Esophagus mucosa (tissue), 1 donor: ENCODE measurements at places on chromosomes 16 and 17. TPM values are rescaled to one million over a fixed set of nuclear protein-coding genes. Genes with fewer than 3 reads are reported as not detected.

The KRTAP3-2 gene
- total RNA-seq = not detected

The SECTM1 gene
- 6.3 TPM for total RNA-seq

The DLG4 gene
- total RNA-seq = 3.1 TPM

The ZNF469 gene
- 0.24 TPM for total RNA-seq

The GALR2 gene
- 0.44 TPM for total RNA-seq

The CCL16 gene
- total RNA-seq = not detected

The FMNL1 gene
- 2.6 TPM for total RNA-seq

The NPIPB6 gene
- total RNA-seq = 1.00 TPM

The OTOA gene
- 0.04 TPM for total RNA-seq

The RASL10B gene
- 0.32 TPM for total RNA-seq

The LGALS9B gene
- total RNA-seq = 14.3 TPM

The KRTAP4-9 gene
- not detected for total RNA-seq

The CCL2 gene
- total RNA-seq = 2.2 TPM

The IL34 gene
- total RNA-seq = 7.9 TPM

The CISD3 gene
- 28.6 TPM for total RNA-seq

The DNAAF1 gene
- total RNA-seq = 0.16 TPM

The SOX9 gene
- 20.3 TPM for total RNA-seq

The ODAD4 gene
- not detected for total RNA-seq

The SLFN12L gene
- total RNA-seq = 0.40 TPM

The GFER gene
- total RNA-seq = 17.0 TPM

The AKTIP gene
- total RNA-seq = 34.6 TPM

The SLFN14 gene
- total RNA-seq = not detected

The SLFN11 gene
- 6.6 TPM for total RNA-seq

The TNFRSF17 gene
- 0.24 TPM for total RNA-seq

The AGRP gene
- total RNA-seq = not detected

The ITGA2B gene
- total RNA-seq = 0.68 TPM

The GCGR gene
- total RNA-seq = 0.08 TPM

The NPIPA3 gene
- 1.8 TPM for total RNA-seq

The HASPIN gene
- 3.4 TPM for total RNA-seq

The TMEM106A gene
- 1.3 TPM for total RNA-seq

The TUBG1 gene
- 44.4 TPM for total RNA-seq

The KCNJ16 gene
- total RNA-seq = not detected

The SDR42E2 gene
- not detected for total RNA-seq

The FOXC2 gene
- 0.28 TPM for total RNA-seq

The ITGAL gene
- total RNA-seq = 2.0 TPM

The LPCAT2 gene
- total RNA-seq = 9.8 TPM

The HLF gene
- total RNA-seq = 10.8 TPM

The TNFSF13 gene
- total RNA-seq = 6.4 TPM

The RNF112 gene
- 1.1 TPM for total RNA-seq

The TSNAXIP1 gene
- total RNA-seq = 0.40 TPM

The BCL6B gene
- total RNA-seq = 3.7 TPM

The ST6GALNAC1 gene
- total RNA-seq = 16.9 TPM

The KRTAP3-1 gene
- total RNA-seq = not detected

The MAPT gene
- 0.88 TPM for total RNA-seq

The MCRIP1 gene
- 18.7 TPM for total RNA-seq

The KRTAP4-4 gene
- total RNA-seq = not detected

The MPP2 gene
- 0.32 TPM for total RNA-seq

The OR1A1 gene
- not detected for total RNA-seq
